ENCODE measurements at places on chromosomes 3 and 15.

GRCh38 chr15:66133247-66133885 lies 120.2 kb downstream of the MEGF11 start:
- DNase-seq, result no peak

DNA sequence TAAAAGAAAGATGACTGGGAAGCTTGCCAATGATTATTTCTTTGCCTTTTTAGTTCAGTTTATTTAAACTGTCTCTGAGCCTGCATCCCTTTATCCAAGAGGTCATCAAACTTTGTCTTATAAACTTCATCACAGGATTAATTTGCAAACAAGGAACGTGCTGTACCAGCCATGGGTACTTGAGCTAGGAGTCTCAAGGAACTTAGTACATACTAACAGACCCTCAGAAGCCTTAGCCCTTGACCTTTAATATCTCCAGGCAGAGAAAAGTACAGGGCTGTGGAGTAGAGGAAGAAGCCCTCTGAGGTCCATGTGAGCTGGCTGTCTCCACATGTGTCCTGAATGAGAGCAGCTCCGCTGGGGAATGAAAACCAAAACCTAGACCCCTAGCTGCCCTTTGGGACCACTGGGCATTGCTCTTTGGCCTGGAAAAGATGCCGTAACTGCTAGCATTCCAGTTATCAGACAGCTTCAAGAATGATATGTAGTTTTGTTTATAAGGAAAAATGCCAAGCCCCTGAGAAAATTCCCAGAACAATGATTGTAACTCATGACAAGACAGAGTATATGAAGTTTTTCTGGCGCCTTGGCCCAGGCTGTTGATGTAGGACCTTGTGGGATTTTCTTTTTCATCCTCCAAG lies 92.1 kb downstream of the ASB7 start:
- no peak for DNase-seq

- no peak for DNase-seq
Measured at GRCh38 chr3:172467170-172467824, 19.0 kb upstream of the GHSR start.

DNA sequence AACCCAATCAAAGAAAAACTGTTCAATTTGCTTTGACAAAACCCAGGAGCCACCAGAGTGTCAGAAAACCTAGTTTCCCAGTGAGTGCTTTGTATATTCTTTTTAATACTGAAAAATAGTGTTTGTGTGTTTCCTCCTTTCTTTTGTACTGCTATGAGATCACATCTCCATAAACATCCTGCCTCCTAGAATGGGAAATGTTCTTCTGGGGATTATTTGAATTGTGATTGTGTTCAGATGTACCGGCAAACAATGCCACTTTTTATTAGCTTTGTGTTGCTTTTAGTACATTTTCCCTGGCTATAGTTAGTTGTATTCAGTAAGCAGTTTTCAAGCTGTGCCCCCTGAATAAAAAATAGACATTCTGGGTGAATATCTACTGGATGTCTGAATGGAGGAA lies 148.0 kb upstream of the NR2E3 start:
- DNase-seq, result no peak

DNA sequence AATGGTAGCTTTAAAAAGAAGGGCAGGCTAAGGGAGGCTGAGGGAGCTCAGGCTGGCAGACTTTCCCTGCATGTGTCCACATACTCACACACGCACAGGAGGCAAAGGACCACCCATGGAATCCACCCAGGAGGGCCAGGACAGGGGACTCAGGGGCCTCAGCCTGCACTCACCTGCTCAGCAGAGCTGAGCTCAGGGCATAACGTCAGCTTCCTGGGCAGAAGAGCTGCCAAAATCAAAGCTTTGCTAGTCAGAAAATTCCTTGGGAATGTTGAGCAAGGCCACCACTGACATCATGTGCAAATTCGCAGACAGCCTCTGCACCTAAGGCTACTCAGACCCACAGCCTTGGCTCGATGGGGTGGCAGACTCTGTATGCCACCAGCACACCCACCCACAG lies 16.4 kb upstream of the ALAS1 start:
- no peak for DNase-seq

- DNase-seq, result no peak
Measured at GRCh38 chr3:16515885-16516420, 2.5 kb upstream of the RFTN1 start.

- no peak for DNase-seq
Measured at GRCh38 chr15:28181366-28181765, 82.3 kb upstream of the OCA2 start.
